Spinal cord (tissue), 10 donors: ENCODE measurements at places on chromosomes 11 and 22.
A peak's percentile ranks its signal among the peaks of the same experiment; 100 is the strongest.

DNA sequence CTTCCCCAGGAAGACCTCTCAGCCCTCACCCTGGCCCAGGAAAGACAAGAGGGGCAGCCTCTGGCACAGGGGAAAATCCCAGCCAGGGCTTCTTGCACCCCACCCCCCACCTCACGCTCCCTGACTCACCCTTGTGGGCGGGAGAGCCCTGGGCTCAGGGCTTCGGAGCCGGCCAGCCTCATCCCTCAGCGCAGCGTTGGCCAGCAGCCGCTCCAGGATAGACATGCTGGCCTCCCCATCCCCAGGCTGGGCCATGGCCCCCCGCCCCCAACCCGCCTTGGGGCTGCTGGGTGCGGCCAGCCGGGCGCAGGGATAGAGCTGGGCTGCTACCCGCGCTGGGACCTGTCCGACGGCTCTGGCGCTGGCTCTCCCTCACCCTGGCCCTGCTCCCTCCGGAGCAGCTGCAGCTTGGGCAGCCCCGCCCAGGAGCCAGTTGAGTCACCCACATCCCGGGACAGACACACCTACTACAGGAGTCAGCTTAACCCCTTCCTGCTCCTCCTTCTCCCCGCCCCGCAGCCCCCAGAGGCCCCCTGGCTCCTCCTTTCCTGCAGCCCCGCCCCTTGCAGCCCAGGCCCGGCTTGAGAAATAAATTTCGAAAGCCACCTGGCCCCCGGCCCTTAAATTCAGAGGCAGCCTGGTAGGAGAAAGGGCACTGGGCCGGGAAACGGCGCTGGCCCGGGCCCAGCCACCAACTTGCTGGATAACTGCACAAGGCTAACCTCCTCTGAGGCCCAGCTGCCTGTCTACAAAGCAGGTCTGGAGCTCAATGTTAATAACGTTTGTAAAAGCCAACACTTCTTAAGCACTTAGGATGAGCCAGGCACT, 13.4 kb downstream of the TNKS1BP1 start:
- DNase-seq, result peak; percentile 59

DNA sequence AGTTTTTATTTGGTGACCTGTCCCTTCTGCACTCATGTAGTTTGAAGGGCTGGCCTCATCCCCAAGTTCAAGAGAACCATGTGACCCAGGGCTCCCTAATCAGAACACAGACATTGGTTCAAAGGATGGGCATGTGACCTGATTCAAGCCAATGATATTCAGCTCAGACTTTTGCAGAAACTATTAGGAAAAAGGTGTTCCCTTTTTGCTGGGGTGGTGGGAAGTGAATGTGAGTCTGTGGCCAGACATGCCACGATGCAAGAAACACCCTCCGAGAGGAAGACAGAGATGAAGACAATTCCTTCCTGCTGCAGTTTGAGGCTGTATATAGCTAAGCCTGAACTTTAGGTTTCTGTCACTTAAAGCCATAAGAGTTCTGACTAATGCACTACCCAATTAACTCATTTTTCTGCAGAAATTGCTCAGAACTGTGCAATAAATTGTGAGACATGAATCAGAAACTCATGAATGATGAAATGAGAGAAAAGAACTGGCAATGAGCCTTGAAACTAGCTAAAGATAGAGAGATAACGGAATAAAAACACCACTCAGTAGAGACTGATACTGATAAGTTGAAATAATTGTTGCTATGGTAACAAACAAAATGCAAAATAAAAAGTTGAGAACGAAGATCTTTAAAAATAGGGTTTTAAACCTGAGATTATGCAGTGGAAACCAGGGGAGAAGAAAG, 9.2 kb upstream of the MAPK1 start:
- no peak for DNase-seq

GRCh38 chr22:47600791-47601625, 838.6 kb downstream of the TBC1D22A start:
- DNase-seq, result no peak

GRCh38 chr11:88303037-88303436, 34.5 kb downstream of the CTSC start:
- DNase-seq, result no peak

DNA sequence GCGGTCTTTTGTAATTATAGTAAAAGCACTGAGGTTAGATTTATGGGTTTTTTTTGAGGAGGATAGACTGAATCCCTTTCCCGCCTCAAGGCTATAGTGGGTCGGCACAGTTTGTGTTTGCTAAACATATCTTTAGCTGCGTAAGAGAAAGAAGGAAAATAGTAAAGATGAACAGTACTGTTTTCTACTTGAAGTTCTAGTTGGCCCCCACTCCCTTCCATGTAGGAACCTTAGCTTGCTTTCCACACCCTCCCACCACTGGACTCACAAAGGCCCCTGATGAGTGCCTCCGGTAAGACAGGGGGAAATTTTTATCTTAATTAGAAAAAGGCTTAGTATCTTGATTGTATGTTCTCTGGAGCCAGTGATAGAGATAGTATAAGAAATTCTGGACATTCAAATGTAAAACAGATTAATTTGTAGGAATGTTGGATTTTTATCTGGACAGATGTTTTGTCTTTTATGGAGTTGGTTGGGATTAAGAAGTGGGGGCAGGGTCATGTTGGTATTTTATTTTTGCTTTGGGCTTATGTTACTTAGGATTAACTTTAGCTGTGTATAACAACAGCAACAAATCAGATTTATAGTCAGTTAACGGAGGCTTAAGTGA, 49.4 kb downstream of the PTPRJ start:
- no peak for DNase-seq

DNA sequence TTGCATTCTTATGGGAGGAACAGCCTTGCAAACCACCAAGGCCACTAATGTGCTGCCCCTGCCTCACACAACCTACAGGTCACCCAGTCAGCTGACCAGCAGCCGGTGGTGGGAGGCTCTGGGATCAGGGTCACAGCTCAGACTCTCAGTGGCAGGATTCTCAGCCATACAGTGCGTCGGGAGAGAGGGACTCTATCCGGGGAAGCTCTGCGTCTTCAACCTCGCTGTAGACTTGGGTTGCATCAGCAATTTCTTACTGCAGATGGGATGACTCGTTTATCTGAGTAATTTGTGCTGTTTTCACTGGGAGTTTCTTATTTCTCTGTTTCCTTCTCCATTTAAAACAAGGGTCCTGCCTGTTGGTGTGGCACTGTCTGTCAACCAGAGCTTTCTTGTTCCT, 257.7 kb downstream of the TBC1D22A start:
- no peak for DNase-seq

- no peak for DNase-seq
These were observed 8.8 kb upstream of the MED17 start for GRCh38 chr11:93775289-93775688.

DNA sequence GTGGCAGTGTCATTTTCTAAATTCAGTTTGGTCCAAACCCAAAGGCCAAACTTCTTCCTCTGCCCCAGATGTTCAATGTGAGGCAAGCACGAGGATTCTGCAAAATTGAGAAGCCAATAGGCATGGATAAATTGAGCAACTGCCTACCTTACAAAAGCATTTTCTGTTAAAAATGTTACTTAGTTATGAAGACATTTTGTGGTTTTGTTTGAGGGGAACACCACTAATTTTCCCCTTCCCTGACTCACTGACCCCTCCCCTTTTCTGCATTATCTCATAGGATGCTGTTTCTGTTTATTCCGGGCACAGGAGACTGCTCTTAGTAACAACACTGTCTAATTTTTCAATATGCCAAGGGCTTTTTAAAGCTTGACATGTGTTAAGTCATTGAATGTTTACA, 462.8 kb downstream of the INSC start:
- DNase-seq, result no peak

DNA sequence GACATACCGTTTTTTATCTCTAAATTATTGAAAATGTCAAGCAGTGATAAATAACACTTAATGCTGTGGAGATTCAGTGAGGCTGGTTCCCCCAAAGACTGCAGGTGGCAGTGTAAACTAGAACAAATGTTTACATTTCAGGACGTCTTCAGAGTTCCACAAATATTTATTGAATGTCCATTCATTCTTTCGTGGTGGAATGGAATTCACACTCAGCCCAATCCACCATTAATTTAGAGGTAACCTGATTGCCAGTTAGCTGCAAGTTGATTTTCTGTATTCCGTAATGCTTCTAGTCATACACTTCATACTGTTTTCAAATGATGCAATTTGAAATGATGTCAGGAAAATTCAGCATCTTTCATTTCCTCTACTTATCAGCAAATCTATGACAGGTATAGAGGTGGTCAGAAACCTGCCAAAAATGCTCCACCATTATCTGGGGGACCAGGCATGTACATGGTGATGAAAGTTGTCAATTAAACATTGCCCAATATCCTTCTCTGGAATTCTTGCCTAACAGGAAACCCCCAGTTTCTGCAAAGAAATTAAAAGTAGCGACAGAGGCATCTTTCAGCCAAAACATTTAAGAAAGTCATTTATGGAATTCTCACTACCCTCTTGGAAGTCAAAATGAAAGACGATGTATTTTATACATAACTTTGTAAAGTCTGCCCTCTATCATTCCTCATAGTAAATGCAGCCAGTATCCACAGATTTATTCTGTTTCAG, 94.3 kb upstream of the BMAL1 start:
- DNase-seq, result no peak

GRCh38 chr11:134481135-134481534, 69.1 kb upstream of the B3GAT1 start:
- DNase-seq, result no peak

DNA sequence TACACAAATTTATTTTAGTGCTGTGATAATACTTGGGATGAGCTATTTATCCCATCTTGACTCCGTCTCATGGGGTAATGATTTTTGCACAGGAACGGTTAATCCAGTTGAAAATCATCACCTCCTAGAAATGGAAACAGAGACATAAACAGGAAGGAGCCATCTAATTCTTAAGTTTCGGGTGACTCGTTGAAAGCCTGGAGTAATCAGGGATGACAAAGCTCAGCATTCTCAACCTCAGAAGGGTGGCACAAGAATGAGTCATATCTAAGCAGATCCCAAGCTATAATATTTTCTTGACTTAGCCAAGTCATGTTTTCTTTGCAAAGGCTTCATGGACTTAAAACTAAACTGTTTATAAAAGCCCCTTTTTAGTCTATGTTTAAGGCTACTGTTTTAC, 280.8 kb upstream of the CCDC90B start:
- no peak for DNase-seq

DNA sequence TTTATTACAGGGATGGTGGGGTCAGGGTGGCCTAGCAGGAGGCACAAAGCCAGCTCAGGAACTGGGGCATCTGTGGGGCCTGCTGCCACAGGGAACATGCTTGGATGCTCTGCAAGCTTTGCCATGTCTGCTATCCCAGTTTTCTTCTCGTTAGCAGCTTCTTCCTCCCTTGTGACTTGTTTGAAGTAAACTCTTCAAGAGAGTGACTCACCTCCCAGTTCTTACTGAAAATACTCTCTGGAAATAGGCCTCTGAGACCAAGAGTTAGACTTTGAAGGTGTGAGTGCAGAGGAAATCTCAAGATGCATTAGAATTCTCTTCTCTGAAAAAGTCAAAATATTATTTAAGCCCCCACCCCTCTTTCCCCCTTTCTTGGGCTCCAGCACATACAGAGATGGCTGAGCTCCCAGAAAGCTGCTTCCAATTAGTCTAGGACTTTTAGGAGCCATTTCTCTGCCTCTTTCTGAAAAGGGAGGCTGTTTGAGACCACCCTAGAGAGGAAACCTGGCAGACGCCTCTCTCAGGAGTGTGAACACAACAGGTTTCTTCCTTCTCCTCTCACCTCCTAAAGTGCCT, 15.1 kb downstream of the CWC15 start:
- no peak for DNase-seq

- DNase-seq, result no peak
These were observed 53.9 kb downstream of the MICAL2 start for GRCh38 chr11:12164061-12165014.

DNA sequence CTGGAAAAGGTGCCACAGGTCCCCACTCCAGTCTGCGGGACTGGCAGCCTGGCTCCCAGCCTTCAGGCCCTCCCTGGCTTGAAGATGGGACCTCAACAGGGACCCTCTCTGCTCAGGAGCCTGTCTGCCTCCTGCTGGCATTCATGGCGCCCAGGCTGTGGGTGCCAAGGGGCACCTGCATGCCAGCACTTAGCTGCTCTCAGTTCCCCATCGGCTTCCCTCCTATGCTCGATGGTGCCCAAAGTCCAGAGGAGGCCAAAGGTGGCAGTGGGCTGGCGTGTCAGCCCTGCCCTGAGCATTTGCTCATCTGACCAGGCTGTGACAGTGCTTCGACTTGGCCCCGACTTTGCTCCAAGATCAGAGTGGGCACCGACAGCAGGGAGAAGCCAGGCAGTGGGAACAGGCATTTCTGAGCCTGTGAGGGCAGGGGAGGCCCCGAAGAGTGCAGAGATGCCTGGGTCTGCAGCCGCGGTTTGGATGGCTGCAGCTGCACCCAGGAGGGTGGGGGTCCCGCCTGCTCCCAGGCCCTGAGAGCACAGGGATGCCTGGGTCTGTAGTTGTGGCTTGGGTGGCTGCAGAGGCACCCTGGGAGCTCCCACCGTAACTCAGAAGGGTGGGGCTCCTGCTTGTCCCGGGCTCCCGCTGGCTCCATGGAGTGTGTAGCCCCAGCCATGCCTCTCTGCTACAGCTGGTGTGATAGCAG, 463.6 kb downstream of the TBC1D22A start:
- DNase-seq, result no peak

- DNase-seq, result no peak
These were observed 7.8 kb upstream of the ADAMTS8 start for GRCh38 chr11:130436171-130436570.

GRCh38 chr11:73087730-73088129, 54.4 kb downstream of the FCHSD2 start:
- DNase-seq, result no peak

GRCh38 chr11:107252429-107253161, 205.0 kb downstream of the CWF19L2 start:
- no peak for DNase-seq

GRCh38 chr22:35575116-35575748, 34.6 kb downstream of the RASD2 start:
- no peak for DNase-seq

DNA sequence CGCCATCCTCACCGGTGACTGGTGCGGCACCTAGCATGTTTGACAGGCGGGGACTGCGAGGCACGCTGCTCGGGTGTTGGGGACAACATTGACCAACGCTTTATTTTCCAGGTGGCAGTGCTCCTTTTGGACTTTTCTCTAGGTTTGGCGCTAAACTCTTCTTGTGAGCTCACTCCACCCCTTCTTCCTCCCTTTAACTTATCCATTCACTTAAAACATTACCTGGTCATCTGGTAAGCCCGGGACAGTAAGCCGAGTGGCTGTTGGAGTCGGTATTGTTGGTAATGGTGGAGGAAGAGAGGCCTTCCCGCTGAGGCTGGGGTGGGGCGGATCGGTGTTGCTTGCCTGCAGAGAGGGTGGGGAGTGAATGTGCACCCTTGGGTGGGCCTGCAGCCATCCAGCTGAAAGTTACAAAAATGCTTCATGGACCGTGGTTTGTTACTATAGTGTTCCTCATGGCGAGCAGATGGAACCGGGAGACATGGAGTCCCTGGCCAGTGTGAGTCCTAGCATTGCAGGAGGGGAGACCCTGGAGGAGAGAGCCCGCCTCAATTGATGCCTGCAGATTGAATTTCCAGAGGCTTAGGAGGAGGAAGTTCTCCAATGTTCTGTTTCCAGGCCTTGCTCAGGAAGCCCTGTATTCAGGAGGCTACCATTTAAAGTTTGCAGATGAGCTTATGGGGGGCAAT, 1.1 kb downstream of the NEAT1 start:
- no peak for DNase-seq
